ENCODE measurements at places on chromosomes 5 and 9.
A peak's percentile ranks its signal among the peaks of the same experiment; 100 is the strongest.

- no peak for DNase-seq
These were observed 257.3 kb downstream of the FANCC start for GRCh38 chr9:95060234-95060633.

DNA sequence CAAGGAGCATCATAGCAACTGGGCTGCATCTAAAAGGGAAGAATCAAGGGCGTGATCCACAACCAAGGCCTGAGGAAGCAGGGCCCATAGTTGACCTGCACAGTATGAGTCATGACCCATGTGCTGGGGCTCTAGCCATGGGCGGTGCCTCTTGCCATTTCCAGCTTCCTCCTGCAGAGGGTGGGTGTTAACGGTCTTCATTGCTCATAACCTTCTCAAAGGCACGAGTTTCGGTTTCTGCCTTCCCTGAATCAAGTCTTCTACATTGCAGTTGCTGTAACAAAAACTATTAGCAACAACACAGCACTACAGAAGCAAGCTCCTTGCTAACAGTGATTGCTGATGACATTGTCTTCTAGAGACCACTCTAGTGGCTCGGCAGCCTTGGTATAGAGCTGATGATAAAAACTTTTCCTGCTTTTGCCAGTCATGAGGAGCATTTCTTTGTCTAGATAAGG is 66.9 kb downstream of the CTSL start:
- DNase-seq = peak; percentile 91

DNA sequence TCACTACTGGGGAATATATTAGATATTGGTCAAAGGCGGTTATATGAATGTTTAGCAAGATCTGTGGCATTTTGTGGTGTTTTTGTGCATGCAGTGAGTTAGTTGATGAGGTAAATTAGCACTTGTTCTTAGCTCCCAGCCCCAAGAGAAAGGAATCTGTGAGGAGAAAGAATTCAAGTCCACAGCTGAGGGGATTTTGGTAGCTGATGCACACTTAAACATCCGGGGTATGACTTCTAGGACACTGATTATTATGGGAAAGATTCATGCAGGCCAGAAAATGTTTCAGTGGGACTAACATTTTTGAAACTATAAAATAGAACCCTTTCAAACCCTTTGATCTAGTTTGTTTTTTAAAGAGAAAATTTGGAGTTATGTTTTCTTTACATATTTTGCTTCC is 118.2 kb upstream of the RPS23 start:
- DNase-seq = no peak

DNA sequence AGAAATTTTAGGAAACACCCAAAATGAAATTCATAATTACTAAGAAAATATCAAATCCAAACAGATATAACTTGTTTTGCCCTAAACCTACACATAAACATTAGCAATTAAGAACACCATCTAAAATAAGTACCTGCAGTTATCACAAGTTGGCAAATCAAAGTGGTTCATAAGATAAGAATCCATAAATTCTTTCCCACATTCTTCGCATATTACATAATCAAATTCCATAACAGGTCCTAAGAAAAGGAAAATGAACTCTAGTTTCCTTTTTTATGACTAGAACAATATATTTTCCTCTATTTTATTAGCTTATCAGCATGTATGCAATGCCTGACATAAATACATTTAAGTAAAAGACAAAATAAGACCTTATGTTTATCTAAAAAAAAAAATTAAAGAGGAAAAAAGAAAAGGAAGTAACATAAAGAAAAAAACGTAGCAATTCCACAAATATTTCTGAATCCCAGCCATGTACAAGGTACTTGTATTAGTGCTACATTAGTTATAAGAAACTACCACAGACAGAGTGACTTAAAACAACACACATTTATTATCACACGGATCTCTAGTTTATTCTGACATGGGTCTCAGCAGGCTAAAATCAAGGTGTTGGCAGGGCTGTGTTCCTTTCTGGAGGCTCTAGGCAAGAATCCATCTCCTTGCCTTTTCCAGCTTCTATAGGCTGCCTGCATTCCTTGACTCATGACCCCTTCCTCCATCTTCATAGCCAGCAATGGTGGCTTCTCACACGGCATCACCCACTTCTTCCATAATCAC is 7.5 kb downstream of the XPA start:
- DNase-seq = no peak

GRCh38 chr9:90477535-90477934 is 165.1 kb downstream of the DIRAS2 start:
- DNase-seq = no peak

DNA sequence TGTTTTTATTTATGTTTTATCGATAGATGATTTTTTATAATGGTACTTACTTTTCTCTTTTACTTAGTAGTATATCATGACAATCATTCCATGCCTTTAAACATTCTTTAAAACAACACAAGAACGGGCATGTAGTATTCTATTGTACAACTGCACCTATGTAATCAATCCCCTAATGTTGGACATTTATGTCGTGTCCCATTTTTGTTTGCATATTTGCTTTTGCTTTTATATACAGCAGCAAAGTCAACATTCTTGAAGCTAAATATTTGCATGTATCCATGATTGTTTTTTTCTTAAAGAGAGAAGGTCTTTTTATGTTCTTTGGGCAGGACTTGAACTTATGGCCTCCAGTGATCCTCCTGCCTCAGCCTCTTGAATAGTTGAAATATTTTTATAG is 527.0 kb upstream of the CLINT1 start:
- no peak for DNase-seq

DNA sequence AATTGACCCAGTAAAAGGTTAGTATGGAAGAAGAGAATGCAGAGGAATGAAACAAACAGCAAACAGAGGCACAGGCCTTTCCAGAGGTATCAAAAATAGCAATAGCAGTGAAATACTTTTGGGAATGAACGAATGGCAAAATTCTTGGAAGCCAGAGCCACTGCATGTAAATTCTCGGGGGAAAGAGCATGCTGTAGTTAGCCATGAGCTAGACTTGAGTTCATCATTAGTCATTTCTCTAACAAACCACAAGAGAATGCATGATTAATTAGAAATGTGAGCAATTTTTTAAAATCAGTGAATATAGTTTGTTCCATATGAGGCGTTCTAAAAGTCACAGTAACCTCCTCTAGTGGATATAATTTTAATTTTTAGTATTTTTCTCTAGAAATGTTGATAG is 170.3 kb upstream of the PRR16 start:
- peak; percentile 72 for DNase-seq

DNA sequence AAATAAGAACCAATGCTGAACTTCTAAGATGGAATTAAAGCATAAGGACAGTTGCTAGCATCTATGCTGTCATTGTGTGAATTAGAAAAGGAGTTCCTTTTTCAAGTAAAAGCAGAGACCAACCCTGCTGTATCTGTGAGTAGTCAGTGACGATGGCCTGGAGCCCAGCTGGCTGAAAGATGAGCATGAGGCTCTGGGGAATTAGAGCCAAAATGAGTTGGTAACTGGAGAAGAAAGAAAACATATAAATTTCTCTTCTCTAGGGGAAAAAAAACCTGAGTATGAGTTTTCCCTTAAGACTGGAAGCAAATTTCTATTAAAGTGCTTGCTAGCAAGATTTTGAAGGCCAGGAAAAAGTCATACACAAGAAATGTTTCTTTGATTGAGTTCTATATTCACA is 1.6 kb upstream of the SPZ1 start:
- DNase-seq = no peak

DNA sequence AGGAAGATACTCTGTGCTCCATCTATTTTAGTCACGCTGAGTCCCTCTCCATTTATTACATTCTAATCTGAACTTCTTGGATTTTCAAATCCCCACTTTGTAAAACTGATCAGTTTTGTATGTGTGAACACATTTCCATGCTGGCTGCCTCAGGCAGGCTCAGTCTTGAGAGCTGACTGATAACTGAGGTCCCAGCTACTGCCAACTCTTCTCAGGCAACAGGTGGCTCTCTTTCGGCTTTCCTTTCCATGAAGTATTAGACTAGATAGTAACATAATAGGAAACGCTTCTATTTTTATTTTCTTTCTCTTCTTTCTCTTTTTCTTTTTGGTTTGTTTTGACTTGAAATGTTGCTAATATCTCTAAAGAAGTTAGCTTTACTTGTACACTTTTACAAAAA is 138.4 kb downstream of the TARS1 start:
- DNase-seq = no peak

GRCh38 chr5:136198453-136198852 is 5.5 kb upstream of the SMIM32 start:
- no peak for DNase-seq

DNA sequence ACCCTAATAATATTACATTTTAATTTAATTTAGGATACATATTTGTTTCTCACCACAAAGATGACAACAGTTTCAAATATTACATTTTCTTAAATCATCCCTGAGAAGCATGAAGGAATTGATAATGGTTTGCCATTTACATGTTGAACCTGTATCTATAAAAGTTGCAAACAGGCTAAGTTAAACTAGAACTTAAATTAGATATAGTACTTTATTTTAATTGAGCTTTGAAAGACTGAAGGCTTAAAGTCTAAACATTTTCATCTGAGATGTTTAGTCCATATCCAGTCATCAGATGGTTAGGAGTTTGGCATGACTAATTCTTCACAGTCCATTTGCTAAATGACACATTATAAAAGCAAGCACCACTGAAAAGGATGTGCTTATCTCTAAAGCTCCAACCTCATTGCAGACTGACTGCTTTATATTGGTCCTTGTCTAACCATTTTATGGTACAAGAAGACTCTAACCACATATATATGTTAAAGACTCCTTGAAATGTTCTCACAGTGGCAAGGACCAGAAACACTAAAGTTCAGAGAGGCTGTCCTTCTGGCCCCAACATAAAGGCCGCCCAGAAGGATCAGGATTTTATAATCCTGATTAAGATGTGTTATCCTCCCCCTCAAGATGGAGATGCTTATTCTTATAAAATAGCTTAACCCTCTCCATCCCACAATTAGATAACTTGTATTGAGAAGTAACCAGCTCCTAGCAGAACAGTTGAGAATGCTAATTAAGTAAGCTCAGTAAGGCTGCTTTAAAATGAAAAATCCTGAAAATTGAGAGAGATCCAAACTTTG is 25.8 kb downstream of the WNT8A start:
- no peak for DNase-seq

GRCh38 chr5:127700237-127700766 is 2.9 kb upstream of the CCDC192 start:
- no peak for DNase-seq

GRCh38 chr5:124436294-124436693 is 310.1 kb downstream of the ZNF608 start:
- DNase-seq = peak; percentile 19

- DNase-seq = no peak
These were observed 65.9 kb upstream of the GNAQ start for GRCh38 chr9:78097541-78097940.

GRCh38 chr9:36840898-36841536 is 193.1 kb downstream of the PAX5 start:
- no peak for DNase-seq

- DNase-seq = no peak
These were observed 93.6 kb downstream of the TRIO start for GRCh38 chr5:14236757-14237156.

GRCh38 chr5:167653645-167654106 is 637.8 kb upstream of the WWC1 start:
- no peak for DNase-seq

DNA sequence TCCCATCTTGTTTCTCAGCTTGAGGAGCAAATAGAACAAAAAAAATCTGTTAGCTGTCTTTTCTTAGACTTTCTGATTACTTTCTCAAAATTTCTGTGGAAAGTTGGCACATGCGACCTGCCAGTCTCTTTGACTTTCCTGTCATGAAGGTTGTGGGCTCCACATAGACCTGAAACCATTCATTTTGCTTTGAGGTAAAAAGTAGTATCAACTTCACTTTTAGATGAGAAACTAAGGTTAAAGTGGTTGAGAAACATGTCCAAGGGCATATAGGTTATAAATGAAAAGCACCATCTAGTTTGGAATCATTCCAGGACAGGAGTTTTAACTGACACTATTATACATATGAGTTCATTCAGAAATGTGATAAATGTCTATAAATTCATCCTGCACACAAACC is 42.7 kb downstream of the ST8SIA4 start:
- DNase-seq = no peak

DNA sequence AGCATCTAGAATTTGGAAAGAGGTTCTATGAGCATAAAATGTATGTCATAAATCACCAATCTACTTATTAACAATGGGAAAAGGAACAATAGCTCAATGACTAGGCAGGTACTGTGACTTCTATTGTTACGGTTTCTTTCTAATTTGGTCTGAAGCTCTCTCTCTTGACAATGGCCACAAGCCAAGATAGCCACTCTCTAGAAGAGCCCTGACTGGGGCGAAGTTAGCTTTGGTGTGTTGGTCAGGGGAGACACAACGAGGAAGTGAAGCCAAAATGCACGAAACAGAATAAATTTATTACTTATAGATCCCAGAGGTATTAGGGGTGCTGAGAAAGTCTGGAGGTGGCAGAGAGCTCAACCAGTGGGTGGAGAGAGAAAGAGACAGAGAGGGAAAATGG is 9.4 kb upstream of the RAD23B start:
- no peak for DNase-seq

GRCh38 chr5:171785517-171785916 is at the start of gene SMIM23:
TSS of gene SMIM23 (plus strand) at chr5:171785817. CDS start at chr5:171785872, 55 bp downstream.
- DNase-seq = no peak

GRCh38 chr5:145244251-145244650 is 590.9 kb downstream of the PRELID2 start:
- no peak for DNase-seq

DNA sequence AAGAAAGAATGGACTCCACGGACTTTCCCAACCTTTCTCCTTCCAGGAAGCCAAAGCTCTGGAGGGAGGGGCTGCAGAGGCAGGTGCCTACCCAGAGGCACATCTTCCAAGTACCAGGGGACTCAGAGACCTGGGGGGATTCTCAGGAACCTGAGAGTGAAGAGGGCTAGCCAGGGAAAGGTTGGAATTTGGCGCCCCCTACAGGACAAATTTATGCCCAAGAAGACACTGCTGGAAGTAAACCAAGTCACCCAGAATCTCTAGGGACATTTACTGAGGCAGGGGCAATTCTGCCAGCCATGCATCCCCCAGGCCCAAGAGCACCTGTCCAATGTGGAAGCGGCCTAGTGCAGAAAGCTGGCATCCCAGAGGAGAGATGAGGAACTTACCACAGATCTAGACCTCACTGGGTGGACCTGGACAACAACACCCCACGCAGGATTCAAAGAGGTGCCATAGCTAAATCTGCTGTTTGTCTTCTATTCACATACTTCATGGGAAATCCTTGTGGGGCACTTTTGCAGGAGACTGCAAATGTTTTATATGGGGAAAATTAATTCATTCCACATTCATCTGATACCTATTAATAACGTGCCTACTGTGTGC is 25.9 kb upstream of the IDNK start:
- no peak for DNase-seq

- no peak for DNase-seq
These were observed 347.9 kb downstream of the CDH9 start for GRCh38 chr5:26690511-26690910.

GRCh38 chr5:103290846-103291245 is 32.3 kb downstream of the MACIR start:
- DNase-seq = no peak

DNA sequence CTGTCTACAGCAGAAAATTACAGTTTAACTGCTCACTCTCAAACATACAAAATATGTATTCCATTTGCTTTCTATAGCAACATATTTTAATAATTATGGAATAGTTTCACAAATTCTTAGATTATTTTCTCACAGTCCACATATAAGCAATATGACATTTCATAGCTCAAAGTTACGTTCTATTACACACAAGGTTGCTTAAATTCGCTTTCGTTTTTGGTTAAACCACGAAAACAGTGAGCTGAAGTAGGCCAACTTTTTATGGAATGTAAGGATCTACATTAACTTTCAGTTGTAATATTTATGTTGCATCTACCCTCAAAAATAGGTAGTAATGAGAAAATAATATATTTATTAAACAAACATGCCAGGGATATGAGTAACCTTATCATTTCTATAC is 966.0 kb upstream of the ACO1 start:
- DNase-seq = no peak

GRCh38 chr5:129763651-129764050 is 15.8 kb downstream of the MINAR2 start:
- no peak for DNase-seq

Measured in HS-5 (cell line).